ENCODE measurements at places on chromosomes 7 and 10. TPM values are rescaled to one million over a fixed set of nuclear protein-coding genes. Genes with fewer than 3 reads are reported as not detected.

The OR6B1 gene
- not detected for total RNA-seq

The SORCS3 gene
- total RNA-seq = not detected

The GAD2 gene
- not detected for total RNA-seq

The SH2D4B gene
- not detected for total RNA-seq

The GJC3 gene
- 0.10 TPM for total RNA-seq

The PRF1 gene
- not detected for total RNA-seq
